ENCODE measurements at places on chromosomes 12 and 14. TPM values are rescaled to one million over a fixed set of nuclear protein-coding genes. Genes with fewer than 3 reads are reported as not detected.

DNA sequence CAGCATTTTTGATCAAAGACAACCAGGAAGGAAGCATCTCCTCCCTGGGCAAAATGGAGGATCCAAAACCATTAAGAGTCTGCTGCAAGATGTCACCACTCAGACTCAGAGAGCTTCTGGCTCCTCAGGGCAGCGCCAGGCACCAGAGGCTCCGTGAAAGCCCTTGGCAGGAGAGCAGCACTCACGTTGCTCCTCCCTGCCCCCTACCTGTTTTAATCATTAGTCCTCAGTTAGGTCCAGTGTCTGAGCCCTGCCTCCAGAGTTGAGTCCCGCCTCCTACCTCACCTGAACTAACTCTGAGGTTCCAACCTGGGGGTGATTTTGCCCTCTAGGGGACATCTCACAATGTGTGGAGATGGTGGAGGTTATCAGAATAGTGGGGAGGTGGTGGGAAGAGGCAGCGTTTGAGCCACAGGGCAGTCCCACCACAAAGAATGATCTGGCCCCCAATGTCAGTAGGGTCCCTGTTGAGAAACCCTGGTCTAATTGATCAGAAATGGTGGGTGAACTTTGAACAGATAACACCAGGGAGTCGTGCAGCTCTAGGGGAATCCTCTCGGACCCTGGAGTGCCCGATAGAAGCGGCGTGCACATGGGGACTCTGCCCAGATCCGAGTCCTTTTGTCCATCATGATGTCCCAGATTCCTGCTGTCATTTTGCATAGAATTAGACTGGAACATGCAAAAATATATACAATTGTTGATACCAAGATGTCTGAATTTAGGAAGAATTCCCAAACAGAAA, 156.7 kb upstream of the DIO3 start:
- no peak for DNase-seq

DNA sequence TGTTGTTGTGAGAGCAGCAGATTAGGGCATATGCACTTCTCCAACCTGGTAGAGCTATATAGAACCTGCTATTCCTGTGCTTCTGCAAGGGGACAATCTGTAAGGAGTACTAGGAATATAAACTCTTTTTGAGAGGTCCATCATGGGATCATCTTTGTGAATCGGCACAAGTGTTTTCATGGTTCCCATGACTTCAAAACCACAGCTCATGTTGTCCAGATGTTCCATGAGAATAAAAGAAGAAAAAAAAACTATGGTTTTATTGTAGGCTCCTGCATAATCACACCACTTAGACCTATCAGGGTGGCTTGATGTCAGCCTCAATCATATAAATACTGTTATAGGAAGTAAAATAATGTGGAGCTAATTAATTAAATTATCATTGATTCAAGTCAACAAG, 311.4 kb upstream of the ATP2B1 start:
- no peak for DNase-seq

DNA sequence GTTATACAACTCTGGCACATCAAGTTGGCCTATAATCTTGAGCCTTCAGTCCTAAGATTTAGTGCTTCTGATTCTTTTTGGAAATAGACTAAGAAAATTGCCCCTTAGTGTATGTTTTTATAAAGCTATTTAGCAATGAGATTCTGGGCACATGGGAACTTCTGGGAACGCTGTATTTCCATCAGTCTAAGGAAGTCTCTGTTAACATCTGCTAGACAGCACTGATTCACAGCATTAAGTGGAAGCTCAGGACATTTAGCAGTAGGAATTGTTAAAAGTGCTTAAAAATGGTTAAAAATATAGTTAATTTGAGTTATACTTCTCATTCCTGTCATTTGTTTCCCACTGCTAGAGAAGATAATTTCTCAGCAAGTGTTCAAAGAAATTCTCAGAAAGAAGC, 579.1 kb downstream of the SLC16A7 start:
- no peak for DNase-seq

DNA sequence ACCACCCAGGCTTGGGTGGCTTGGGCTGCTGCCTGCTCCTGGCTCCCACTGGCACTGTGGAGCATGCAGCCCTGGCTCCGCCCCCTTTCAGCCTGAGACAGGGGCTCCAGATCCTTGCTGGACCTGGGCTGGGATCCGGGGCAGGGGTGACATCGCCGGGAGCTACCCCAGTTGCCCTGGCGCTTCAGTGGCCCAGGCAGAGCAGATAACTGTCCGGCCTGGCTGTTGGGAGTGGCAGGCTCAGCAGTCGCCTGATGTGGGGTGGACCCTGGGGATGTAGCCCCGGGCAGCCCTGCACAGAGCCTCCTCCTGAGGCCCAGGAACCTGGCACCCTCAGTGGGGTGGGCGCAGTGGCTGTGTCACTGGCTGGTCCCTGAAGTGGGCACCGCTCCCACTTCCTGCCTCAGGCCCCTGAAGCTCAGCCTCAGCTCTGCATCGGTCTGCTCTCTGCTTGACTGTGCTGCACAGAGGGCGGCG, 57.9 kb downstream of the FUT8 start:
- DNase-seq = no peak

Gene SLC5A8
- total RNA-seq = not detected

Gene GLIPR1L1
- not detected for total RNA-seq
